Common myeloid progenitor, CD34-positive (primary cell): ENCODE measurements at places on chromosomes 6 and 20.

- DNase-seq, result peak; percentile 59
Measured at GRCh38 chr20:25987073-25987927, 290.6 kb upstream of the ZNF337 start.

DNA sequence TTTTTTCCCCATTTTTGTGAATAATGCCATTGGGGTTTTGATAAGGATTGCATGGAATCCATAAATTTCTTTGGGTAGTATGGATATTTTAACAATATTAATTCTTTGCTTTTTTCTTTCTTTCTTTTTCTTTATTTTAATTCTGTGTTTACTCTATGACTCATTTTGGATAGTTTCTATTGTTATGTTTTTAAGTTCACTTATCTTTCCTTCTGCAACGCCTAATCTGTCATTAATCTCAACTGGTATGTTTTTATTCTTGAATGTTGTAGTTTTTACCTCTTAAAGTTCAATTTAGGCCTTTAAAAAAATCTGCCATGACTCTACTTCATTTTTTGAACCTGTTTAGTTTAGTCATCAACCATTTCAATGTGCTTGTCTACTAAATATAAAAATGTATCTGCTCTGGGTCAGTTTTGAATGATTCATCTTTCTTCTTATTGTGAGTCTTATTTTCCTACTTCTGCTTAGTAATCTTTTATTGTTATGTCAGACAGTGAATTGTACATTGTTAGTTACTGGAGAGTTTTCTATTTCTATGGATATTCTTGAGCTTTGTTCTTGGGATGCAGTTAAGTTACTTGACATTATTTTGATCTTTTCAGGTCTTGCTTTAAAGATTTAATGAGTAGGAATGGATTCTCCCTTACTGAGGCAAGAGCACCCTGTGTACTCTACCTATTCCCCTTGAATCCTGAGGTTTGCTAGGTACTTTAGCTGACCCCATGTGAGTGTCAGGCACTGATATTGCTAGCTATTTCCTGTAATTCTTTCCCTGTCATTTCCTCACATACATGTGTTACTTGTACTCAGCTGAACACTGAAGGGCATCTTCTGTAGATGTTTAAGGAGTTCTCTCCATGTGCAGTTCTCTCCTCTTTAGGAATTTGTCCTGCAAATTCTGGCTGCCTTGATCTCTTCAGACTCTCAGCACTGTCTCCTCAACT lies 104.2 kb downstream of the TFAP2B start:
- DNase-seq, result no peak

GRCh38 chr6:90168693-90169131 lies 127.9 kb downstream of the BACH2 start:
- no peak for DNase-seq

DNA sequence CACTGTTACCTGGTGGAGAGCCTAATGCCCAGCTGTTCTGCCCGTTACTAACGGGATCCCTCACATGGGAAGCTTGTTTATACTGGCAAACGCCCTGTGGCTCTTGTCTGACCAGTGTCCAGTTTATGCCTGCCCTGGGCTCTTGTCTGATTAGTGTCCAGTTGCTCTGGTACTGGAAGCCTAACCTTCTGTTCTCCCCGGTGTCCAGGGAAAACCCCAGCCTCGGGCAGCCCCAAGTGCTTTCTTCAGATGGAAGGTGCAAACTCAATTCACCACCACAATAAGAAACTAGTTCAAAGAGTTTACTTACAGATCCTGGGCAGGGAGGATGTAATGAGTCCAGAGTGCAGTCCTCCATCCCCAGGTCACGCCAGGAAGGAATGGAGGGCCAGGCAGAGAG lies 148.4 kb downstream of the TBXT start:
- no peak for DNase-seq

DNA sequence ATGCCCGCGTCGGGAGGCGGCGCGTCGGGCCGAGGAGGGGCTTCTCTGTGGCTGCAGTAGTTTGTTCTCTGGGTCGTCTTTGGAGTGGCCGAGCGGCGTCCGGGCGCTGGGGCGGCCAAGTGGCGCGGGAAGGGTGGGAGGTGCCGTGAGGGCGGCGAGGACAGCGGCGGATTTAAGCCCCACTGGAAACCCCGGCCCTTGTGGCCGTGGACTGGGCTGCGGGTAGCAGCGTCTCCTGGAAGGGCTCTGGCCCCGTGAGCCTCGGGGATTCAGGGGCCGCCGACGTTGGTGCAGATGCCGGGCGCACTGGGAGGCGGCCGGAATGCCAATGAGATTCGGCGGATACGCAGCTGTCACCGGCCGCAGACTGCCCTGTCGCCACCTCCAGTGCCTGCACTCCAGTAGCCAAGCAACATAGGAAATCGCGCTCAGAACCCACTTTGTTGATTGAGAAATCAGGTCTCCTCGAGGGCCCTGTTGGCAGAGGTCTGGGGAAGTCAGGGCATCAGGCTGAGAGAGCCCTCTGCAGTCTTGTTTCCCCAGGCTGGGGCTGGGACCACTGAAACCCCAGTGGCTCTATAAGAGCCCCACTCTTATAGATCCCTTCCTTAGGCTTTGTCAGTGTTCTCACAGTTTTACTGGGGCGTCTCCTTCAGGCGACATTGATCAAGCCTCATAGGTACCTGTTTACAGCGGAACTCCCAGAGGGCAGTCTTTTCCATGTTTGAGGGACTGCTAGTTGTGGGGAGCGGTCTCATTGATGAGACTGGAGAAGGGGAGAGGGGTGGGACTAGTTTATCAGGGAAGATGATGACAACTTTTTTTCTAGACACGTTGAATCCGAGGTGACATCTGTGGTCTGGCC lies 642 bp downstream of the GZF1 start:
- peak; percentile 76 for DNase-seq

DNA sequence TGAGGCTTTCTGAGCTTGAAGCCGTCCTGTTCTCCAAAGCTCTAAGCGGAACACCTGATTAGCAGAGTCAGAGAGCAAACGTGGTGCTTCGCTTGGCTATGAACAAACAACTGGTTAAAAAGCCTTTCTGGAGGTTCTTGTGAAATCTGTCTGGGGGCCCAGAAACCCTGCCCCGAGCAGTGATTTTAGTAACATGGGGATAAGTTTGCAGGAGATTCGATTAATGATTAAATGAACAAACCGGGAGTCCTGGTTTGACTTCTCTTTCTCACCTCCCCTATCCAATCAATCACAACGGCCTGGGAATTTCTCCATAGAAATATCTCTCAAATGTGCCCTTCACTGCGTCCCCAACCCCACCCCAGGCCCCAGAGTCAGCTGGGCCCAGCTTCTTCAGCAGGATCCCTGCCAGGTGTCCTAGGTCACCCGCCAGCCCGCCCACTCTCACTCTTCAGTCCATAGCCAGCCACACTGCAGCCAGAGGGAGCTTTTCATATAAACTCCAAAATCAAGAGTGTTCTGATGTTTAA lies 43.6 kb downstream of the ZDHHC14 start:
- no peak for DNase-seq

DNA sequence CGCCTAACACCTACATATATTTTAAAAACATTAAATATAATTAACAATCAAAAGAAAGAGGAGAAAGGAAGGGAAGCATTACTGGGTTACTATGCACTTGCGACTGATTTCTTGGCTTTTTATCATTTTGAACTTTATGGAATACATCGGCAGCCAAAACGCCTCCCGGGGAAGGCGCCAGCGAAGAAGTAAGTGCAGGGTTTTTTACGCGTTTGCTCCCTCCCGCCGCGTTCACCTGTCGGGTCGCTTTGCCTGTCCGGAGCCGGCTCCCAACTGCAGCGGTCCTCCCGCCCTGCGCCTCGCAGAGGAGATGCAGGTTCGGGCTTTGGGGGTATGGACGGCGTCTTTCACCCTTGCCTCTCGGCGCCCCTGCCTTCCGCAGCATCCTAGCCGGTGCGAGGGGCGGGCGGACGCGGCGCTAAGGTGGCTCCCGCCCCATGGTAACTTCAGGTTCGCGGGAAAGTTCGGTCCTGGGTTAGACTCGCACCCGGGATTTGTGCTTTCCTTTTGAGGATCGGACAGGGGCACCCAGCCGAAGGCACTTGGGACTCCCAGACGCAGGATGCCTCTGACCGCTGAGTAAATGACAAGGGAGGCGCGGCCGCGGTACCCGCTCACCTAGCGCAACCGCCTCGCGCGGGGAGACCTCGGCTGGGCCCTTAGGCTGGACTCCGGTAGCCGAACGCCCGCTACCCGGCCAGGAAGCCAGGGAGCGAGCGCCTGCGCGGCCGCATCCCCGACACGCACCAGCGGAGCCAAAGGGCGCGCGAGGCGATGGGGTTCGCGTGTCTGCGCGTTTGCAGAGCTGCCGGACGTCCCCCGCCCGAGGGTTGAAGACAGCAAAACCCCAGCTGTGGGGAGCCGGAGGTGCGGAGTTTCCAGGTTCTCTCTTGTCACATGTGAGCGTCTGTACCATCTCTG lies 891 bp downstream of the RSPO3 start:
- no peak for DNase-seq

- no peak for DNase-seq
Measured at GRCh38 chr6:33213166-33213988, 5.1 kb downstream of the RING1 start.

- DNase-seq, result peak; percentile 88
Measured at GRCh38 chr6:109454496-109455436, 806 bp downstream of the MICAL1 start.

DNA sequence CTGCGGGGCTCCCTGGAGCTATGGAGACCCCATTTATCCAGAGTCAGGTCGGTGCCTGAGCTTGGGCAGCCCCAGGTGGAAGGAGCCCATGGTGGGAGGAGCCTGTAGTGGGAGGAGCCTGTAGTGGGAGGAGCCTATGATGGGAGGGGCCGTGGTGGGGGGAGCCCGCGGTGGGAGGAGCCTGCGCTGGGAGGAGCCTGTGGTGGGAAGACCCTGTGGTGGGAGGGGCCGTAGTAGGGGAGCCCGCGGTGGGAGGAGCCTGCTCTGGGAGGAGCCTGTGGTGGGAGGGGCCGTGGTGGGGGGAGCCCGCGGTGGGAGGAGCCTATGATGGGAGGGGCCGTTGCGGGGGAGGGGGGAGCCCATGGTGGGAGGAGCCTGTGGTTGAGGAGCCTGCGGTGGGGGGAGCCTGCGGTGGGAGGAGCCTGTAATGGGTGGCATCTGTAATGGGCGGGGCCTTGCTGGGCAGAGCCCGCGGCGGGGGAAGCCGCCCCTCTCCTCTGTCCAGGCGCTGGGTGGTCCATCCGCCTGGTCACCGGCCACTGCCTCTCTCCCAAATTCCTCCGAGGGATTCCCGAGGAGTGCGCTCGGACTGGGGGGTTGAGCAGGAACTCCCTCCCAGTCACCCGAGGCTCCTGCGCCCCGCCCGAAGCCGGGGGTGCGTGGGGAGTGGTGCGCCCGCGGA lies 567 bp upstream of the FNDC11 start:
- peak; percentile 82 for DNase-seq

GRCh38 chr6:132247381-132248159 lies 153.7 kb downstream of the MOXD1 start:
- DNase-seq, result no peak

DNA sequence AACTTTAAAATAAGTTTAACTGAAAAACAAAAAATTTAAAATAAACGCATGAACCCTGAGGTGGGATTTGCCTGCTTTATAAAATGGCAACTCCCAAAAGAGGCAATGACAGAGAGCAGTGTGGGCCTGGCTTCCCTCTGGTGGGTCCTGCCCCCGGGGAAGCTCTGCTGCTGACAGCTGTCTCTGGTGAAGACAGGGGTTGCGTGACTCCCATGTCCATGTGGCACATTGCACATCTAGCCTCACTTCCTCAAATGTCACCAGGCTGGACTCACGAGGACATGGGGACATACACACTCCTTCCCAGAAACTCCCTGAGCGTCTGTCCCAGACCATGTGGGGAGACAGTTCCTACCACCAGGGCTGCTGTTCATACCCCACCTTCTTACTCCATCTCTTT lies 66.2 kb downstream of the ABHD12 start:
- no peak for DNase-seq

- DNase-seq, result no peak
Measured at GRCh38 chr6:158033751-158034702, 52.4 kb downstream of the SYNJ2 start.

DNA sequence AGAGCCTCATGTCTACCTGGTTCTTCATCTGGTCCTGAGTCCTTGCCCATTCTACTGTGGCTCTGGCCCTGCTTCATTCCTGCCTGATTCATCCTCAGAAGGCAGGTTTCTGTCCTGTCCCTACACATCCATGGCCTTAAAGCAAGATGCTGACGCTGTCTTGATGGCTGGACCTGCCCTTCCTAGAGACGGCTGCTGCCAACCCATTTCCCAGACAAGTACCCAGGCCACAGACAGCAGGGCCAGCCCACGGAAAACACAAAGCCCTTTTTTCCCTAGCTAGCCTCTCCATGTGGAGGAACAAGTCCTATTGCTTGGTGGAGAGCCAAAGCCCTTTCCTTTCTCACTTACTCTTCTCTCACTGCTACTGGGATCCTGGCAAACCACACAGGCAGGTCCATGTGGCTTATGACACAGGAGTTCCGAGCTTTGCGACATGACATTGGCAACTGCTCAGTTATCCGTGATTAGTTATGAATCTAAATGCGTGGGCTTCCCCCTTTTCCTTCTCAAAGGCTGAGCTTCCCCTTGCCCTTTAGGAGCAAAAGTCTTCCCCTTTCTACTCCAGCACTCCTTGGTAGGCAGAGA lies 72.9 kb downstream of the SLC22A3 start:
- no peak for DNase-seq

DNA sequence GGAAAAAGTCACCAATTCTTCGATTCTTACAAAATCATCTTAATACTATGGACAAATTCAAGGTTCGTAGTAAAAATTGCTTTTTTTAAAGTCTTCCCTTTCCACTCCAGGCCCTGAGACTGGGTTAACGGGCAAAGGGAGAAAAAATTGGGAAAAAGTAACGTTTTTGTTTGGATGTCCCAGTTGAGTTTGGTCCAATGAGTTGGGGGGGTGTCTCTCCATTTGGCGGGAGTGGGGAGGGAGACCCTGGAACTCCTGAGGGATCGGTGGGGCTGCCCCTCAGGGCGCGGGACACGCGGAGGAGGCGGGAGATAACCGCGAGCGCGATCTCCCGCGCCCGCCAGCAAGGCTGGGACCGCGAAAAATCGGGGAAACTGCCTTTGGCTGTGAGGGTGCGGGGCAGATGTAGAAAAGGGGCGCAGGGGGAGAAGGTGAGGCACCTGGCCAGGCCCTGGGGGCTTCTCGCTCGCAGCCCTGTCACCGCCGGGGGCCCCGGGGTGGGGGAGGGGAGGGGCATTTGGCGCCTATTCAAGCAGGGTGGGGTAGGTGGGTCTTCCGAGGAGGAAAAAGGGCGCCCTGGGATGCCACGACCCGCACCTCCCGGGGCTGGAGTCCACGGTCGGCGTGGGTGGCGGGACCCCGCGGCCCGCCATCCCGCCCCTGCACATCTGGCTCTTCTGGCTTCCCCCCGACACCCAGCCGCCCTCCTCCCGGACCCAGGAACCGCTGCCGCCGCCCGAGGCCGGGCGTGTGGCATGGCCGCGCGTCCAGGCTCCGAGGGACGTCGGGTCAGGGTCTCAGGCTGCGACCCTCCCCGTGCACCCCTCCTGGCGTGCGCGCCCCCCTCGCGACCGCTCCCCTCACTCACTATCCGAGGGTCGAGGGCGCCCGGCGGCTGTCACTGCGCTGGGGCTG lies 595 bp downstream of the FBXO5 start:
- no peak for DNase-seq

DNA sequence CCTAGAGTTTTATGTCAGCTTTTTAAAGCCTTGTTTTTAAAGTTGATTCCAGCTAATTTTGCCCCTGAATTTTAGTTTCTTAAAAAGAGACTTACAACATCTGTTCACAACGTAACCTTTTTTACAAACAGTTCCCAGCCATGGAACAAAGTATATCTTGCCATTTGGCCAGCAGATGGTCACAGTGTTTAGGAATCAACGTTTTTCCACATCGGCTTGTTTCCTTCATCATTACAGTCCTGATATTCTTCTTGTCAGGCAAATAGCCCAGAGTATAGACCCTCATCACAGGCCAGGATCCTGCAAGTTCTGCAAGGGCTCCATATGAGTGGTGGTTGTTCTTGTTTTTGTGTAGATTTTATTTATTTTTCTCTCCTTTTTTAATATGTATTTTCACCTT lies 341.7 kb upstream of the HTR1E start:
- DNase-seq, result no peak
